Prostate gland (tissue), 2 donors: ENCODE measurements at places on chromosomes 4 and X. TPM values are rescaled to one million over a fixed set of nuclear protein-coding genes. Genes with fewer than 3 reads are reported as not detected.

DNA sequence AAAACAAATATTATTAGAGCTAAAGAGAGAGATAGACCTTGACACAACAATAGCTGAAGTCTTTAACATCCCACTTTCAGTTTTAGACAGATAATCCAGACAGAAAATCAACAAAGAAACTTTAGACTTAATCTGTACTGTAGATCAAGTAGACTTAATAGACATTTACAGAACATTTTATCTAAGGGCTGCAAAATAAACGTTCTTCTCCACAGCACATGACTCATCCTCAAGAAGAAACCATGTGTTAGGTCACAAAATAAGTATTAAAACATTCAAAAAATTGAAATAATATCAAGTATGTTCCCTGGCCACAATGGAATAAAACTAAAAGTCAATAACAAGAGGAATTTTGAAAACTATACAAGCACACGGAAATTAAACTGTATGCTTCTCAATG lies 1510.3 kb upstream of the PCDH10 start:
- no peaks in the 10 kb centered on the region for H3K4me1 ChIP-seq
- H3K36me3 ChIP-seq, result no peaks in the 10 kb centered on the region
- H3K27ac ChIP-seq, result no peak overlapping the region
- no peak for DNase-seq
- no peaks in the 10 kb centered on the region for H3K27me3 ChIP-seq

- H3K4me1 ChIP-seq, result no peaks in the 10 kb centered on the region
- no peak for DNase-seq
- no peak overlapping the region for H3K4me3 ChIP-seq
Observed at GRCh38 chr4:6049985-6050384, 31.8 kb upstream of the C4orf50 start.

GRCh38 chr4:42360256-42360669 lies 37.0 kb upstream of the SHISA3 start:
- no peak overlapping the region for H3K4me3 ChIP-seq
- no peaks in the 10 kb centered on the region for H3K36me3 ChIP-seq

GRCh38 chr4:24643774-24644520 lies 59.6 kb upstream of the DHX15 start:
- H3K27me3 ChIP-seq, result no peaks in the 10 kb centered on the region
- H3K27ac ChIP-seq, result no peak overlapping the region
- H3K4me3 ChIP-seq, result no peak overlapping the region
- H3K4me1 ChIP-seq, result no peaks in the 10 kb centered on the region
- DNase-seq, result no peak
- no peaks in the 10 kb centered on the region for H3K36me3 ChIP-seq

- no peak overlapping the region for H3K27ac ChIP-seq
- no peak overlapping the region for H3K4me3 ChIP-seq
- H3K36me3 ChIP-seq, result no peaks in the 10 kb centered on the region
- H3K27me3 ChIP-seq, result no peaks in the 10 kb centered on the region
Observed at GRCh38 chr4:4913147-4913561, 53.7 kb downstream of the MSX1 start.

GRCh38 chr4:6538575-6538974 lies 36.4 kb upstream of the MAN2B2 start:
- H3K27ac ChIP-seq, result no peak overlapping the region
- peaks cover 6% of the 10 kb centered on the region for H3K27me3 ChIP-seq
- H3K4me1 ChIP-seq, result no peaks in the 10 kb centered on the region
- H3K4me3 ChIP-seq, result no peak overlapping the region

DNA sequence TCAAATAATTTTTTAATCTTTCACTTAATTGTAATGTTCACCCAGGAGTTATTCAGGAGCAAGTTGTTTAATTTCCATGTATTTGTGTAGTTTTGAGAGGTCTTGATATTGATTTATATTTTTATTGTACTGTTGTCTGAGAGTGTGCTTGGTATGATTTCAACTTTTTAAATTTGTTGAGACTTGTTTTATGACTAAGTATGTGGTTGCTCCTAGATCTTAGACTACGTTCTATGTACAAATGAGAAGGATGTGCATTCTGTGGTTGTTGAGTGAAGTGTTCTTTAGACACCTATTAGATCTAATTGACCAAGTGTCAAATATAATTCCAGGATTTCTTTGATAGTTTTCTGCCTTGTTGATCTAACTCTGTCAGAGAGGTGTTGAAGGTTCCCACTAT lies 353.3 kb upstream of the GNPDA2 start:
- DNase-seq, result no peak
- H3K27me3 ChIP-seq, result no peaks in the 10 kb centered on the region
- no peaks in the 10 kb centered on the region for H3K36me3 ChIP-seq
- H3K4me3 ChIP-seq, result no peak overlapping the region
- H3K27ac ChIP-seq, result no peak overlapping the region

DNA sequence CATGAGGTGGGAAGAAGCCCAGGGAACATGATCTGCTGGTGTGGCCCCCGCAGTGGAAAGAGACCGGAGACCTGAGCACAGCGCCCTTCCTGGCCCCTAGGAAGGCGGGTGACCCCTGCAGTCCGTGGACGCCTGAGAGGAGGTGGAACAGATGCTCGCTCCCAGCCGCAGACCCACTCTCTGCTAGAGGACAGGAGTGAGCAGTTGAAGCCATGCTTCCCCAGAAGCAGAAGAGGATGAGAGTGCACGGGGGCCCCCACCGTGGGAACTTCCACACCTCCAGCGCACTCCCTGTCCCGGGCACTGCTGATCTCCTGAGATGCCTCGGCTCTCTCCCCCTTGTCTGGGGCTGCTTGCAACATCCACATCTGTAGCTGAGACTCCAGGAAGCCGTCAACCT lies 62.2 kb downstream of the GPR143 start:
- no peak overlapping the region for H3K27ac ChIP-seq
- H3K4me1 ChIP-seq, result no peaks in the 10 kb centered on the region
- no peak overlapping the region for H3K4me3 ChIP-seq
- no peaks in the 10 kb centered on the region for H3K36me3 ChIP-seq
- no peaks in the 10 kb centered on the region for H3K27me3 ChIP-seq

GRCh38 chr4:146260521-146260920 lies 46.2 kb downstream of the REELD1 start:
- no peak for DNase-seq
- no peak overlapping the region for H3K27ac ChIP-seq
- H3K36me3 ChIP-seq, result no peaks in the 10 kb centered on the region

- DNase-seq, result no peak
- peaks cover 3% of the 10 kb centered on the region for H3K27me3 ChIP-seq
- no peaks in the 10 kb centered on the region for H3K36me3 ChIP-seq
- H3K27ac ChIP-seq, result no peak overlapping the region
Observed at GRCh38 chr4:4356106-4357041, 30.5 kb upstream of the NSG1 start.

- no peak for DNase-seq
- H3K4me1 ChIP-seq, result no peaks in the 10 kb centered on the region
- H3K27ac ChIP-seq, result no peak overlapping the region
- no peaks in the 10 kb centered on the region for H3K27me3 ChIP-seq
Observed at GRCh38 chr4:25351777-25352416, 25.2 kb upstream of the ANAPC4 start.

DNA sequence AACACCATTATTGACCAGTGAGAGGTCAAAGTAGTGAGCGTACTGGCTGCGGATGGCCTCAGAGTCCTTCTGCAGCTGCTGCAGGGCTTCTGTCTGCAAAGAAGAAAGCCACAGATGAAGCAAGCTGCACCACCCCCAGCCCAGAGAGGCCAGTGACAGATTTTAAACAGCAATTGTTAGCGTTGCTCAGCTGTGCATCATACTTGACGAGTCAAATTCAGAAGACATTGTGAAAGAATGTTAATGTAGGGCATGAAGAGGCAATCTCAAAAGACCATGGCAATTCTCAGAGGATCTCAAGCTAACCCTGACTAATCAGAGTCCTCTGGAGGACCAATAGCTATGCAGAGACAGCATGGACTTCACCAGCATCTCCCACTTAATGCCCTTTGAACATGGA lies 16.6 kb downstream of the DKC1 start:
- no peak for DNase-seq
- no peaks in the 10 kb centered on the region for H3K4me1 ChIP-seq
- no peaks in the 10 kb centered on the region for H3K36me3 ChIP-seq

- no peaks in the 10 kb centered on the region for H3K27me3 ChIP-seq
- DNase-seq, result no peak
- no peak overlapping the region for H3K4me3 ChIP-seq
- no peaks in the 10 kb centered on the region for H3K4me1 ChIP-seq
- no peaks in the 10 kb centered on the region for H3K36me3 ChIP-seq
- no peak overlapping the region for H3K27ac ChIP-seq
Observed at GRCh38 chr4:53306729-53307128, 59.1 kb downstream of the SCFD2 start.

- H3K4me1 ChIP-seq, result no peaks in the 10 kb centered on the region
- H3K27ac ChIP-seq, result no peak overlapping the region
- no peaks in the 10 kb centered on the region for H3K27me3 ChIP-seq
- no peaks in the 10 kb centered on the region for H3K36me3 ChIP-seq
- no peak overlapping the region for H3K4me3 ChIP-seq
Observed at GRCh38 chrX:107537815-107538214, 88.4 kb downstream of the FRMPD3 start.

- H3K36me3 ChIP-seq, result no peaks in the 10 kb centered on the region
- H3K4me3 ChIP-seq, result no peak overlapping the region
- H3K27ac ChIP-seq, result peak overlapping the region; percentile 66
Observed at GRCh38 chrX:23503835-23504539, 163.3 kb upstream of the PRDX4 start.

DNA sequence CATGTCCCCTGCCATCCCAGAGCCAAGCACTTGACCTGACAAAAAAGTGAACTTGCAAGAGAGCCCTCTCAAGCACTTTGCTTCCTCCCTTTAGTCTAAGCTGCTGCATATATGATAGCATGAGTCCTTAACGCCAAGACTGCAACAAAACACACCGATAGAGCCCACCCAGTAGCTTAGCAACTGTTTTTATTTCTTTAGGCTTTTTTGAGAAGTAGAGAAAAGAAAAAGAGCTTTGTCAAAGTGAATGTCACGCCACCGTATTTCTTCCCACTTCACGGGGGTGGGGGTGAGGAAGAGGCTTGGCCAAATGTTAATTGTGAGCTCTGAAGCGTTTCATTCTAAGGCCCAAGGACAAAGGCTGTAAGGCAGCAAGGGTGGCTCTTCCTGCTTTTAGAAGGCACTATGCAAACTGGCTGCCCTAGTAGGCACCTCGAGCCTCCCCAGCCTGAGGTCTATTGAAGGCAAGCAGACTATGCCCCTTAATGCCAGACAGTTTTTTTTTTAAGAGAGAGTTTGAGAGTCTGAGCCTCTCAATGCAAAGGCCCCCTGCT lies 138.6 kb downstream of the HS6ST2 start:
- no peak overlapping the region for H3K27ac ChIP-seq
- DNase-seq, result no peak
- H3K27me3 ChIP-seq, result no peaks in the 10 kb centered on the region
- no peak overlapping the region for H3K4me3 ChIP-seq
- H3K36me3 ChIP-seq, result no peaks in the 10 kb centered on the region

GRCh38 chrX:71954458-71954857 lies 43.8 kb downstream of the NHSL2 start:
- no peaks in the 10 kb centered on the region for H3K36me3 ChIP-seq
- H3K27me3 ChIP-seq, result no peaks in the 10 kb centered on the region
- DNase-seq, result no peak
- H3K4me1 ChIP-seq, result no peaks in the 10 kb centered on the region

GRCh38 chr4:75769036-75769435 lies 44.7 kb downstream of the USO1 start:
- H3K27ac ChIP-seq, result no peak overlapping the region
- H3K27me3 ChIP-seq, result no peaks in the 10 kb centered on the region
- no peaks in the 10 kb centered on the region for H3K4me1 ChIP-seq
- no peaks in the 10 kb centered on the region for H3K36me3 ChIP-seq
- H3K4me3 ChIP-seq, result no peak overlapping the region

DNA sequence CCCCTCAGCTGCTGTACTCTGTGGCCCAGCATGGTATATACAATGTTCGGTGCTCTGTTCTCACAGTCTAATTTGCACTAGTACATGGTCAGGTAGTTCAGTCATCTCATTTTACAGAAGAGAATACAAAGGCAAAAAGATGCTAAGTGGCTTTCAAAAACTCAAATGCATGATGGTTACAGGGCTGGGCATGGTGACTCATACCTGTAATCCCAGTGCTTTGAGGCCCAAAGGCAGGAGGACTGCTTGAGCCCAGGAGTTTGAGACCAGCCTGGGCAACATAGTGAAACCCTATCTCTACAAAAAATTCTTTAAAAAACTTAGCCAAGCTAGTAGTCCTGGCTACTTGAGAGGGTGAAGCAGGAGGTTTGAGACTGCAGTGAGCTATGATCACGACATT lies 210.5 kb upstream of the KIT start:
- no peaks in the 10 kb centered on the region for H3K27me3 ChIP-seq
- no peaks in the 10 kb centered on the region for H3K4me1 ChIP-seq
- H3K36me3 ChIP-seq, result no peaks in the 10 kb centered on the region
- no peak for DNase-seq
- H3K27ac ChIP-seq, result no peak overlapping the region
- H3K4me3 ChIP-seq, result no peak overlapping the region

GRCh38 chr4:142396279-142396678 lies 449.8 kb downstream of the INPP4B start:
- H3K27ac ChIP-seq, result no peak overlapping the region
- H3K36me3 ChIP-seq, result no peaks in the 10 kb centered on the region
- no peak overlapping the region for H3K4me3 ChIP-seq

DNA sequence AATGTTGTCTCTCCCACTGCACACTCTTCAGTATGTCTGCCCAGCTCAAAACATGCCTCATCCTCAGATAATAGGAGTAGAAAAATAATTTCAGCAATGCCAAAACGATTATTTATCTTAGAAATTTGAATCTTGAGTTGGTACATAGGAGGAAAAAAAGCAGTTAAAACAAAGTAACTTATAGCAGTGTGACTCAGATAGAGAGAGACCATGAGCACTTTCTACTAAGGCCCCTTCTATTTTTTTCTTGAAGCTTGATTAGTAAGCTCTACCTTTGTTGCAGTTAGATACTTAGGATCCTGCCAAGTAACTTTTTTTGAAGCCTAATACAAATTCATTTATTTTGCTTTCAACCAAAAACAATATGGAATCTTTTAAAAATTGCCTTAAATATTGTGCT lies 212.3 kb downstream of the MAD2L1 start:
- H3K4me3 ChIP-seq, result no peak overlapping the region
- no peaks in the 10 kb centered on the region for H3K36me3 ChIP-seq
- H3K4me1 ChIP-seq, result no peaks in the 10 kb centered on the region
- H3K27ac ChIP-seq, result no peak overlapping the region

GRCh38 chrX:126124721-126125120 lies 41.4 kb downstream of the DCAF12L2 start:
- no peak overlapping the region for H3K4me3 ChIP-seq
- no peaks in the 10 kb centered on the region for H3K36me3 ChIP-seq
- H3K4me1 ChIP-seq, result no peaks in the 10 kb centered on the region
- no peak overlapping the region for H3K27ac ChIP-seq

- no peaks in the 10 kb centered on the region for H3K4me1 ChIP-seq
- peak overlapping the region; percentile 41 for H3K27ac ChIP-seq
- H3K4me3 ChIP-seq, result peak overlapping the region; percentile 41
- peak; percentile 3 for DNase-seq
Observed at GRCh38 chrX:85244450-85245211, 840 bp downstream of the ZNF711 start.

Gene CT45A2
- total RNA-seq, result not detected

Gene SMIM31
- 0.96 TPM for total RNA-seq

Gene TECRL
- total RNA-seq, result not detected

Gene KLF8
- 5.6 TPM for total RNA-seq

Gene CT83
- total RNA-seq, result 5.6 TPM

Gene GAGE1
- total RNA-seq, result 9.8 TPM

Gene SSX4B
- 0.91 TPM for total RNA-seq

Gene FHIP1A
- 22.1 TPM for total RNA-seq

Gene MAGEA12
- 5.6 TPM for total RNA-seq

Gene FGF5
- total RNA-seq, result not detected

Gene CT45A8
- total RNA-seq, result not detected
